ENCODE measurements at places on chromosomes 3 and 15.

- DNase-seq: no peak
Observed at GRCh38 chr3:45772341-45773035, 23.8 kb downstream of the SLC6A20 start.

GRCh38 chr3:17678116-17678741 lies 64.2 kb downstream of the TBC1D5 start:
- DNase-seq: no peak

- DNase-seq: no peak
Observed at GRCh38 chr15:38065721-38066345, 131.4 kb downstream of the TMCO5A start.

- DNase-seq: no peak
Observed at GRCh38 chr3:163196815-163197374, 1700.3 kb downstream of the OTOL1 start.

DNA sequence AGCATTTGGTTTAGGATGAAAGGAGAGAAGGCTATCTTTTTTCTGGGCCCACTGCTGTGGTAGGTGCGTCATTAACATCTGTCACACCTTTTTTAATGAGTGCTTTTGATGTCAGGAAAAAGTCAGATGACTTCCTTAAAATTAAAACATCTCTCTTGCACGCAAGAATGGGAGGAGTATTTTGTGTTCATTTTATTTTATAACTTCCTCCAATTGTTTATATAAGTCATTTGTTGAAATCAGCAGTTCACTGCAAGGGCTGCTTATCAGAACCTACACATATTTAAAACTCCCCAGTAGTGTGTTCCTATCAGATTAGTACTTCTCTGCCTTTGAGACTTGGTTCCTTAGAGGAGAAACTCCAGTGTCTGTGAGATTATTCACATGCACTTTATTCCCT lies 143.8 kb downstream of the NEO1 start:
- DNase-seq: no peak

DNA sequence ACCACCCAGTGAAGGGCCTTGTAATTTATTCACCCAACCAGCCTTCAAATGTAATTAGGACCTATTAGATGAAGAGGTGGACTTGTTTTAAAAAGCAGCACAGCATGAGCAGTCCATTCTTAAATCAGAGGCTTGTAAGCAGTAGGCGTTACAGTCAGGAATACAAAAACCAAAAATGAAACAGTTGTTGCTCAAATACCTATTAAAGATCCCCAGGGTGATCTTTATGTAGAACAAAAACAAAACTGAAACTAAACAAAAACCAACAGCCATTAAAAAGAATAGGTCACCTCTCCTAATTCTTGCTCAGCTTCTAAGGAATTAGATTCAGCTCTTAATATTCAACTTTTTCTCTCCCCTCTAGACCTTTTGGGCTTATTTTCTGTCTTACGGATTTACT lies 104.9 kb upstream of the ST8SIA2 start:
- DNase-seq: no peak

- no peak for DNase-seq
Observed at GRCh38 chr3:12532182-12532581, 13.1 kb downstream of the MKRN2OS start.

DNA sequence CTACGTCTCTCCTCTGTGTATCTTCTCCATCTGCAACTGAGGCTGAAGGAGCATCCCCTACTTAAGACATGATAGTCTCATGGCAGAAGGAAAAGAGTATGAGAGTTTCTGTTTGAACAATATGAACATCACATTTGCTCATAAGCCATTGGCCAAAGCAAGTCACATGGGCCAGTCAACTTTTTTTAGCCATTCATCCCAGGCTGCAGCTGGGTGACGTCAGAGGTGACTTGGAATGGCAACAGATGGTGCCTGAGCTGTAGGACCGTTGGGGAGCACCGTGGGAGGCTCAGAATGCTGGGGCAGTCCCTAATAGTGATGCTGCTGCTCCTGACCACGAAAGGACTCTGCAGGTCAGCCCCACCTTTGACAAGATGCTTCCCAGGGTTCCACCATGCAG lies 58.7 kb downstream of the CRTC3 start:
- no peak for DNase-seq

- DNase-seq: no peak
Observed at GRCh38 chr3:45131201-45131600, 15.0 kb downstream of the CDCP1 start.

DNA sequence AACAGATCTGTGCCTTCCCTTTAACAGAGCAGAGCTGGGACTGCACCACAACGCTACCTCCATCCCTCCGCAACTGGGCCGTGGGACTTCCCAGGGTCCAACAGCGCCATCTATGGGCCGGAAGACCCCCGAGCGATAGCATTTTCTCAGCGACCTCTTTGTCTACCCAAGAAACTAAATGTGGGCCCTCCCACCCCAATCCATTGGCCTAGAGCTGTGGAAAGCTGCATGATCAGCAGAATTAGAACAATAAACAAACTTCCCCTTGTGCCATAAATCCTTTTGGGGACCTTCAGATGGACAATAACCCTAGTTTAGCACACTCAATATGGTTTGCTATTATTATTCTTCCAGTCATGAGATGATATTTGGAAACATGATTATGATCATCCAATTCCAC lies 74.8 kb upstream of the NTRK3 start:
- no peak for DNase-seq

DNA sequence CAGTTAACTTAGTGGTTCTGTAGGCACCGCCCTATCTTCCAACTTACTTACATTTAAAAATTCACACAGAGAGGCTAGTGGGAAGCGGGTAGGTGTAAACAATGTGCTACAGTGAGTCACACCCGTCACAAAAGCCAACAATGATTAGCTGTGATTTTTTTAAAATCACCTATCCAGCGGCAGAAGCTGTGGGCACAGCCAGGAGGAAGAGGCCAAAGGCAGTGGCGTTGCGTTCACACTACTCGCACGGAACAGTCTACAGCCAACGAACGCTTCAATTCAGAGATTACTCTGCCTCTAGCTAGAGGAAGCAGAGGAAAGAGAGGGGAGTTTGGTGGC lies 2.5 kb upstream of the NLGN1 start:
- no peak for DNase-seq

DNA sequence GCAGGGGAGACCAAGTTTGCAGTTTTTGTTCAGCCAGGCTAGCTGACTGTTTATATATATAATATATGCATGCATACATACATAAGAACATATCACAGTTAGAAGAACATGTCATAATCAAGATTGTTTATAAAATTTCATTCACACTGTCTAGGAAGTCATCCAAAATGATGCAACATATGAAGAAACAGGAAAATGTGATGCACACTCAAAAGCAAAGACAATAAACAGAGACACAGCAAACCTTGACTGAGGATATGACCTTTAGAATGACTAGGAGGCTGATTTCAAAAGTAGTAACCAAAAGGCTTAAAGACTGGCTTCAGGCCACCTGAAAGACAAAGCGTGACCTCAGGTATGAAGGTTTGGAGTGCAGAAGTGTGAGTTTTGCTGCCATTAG lies 166.2 kb upstream of the NDN start:
- no peak for DNase-seq

DNA sequence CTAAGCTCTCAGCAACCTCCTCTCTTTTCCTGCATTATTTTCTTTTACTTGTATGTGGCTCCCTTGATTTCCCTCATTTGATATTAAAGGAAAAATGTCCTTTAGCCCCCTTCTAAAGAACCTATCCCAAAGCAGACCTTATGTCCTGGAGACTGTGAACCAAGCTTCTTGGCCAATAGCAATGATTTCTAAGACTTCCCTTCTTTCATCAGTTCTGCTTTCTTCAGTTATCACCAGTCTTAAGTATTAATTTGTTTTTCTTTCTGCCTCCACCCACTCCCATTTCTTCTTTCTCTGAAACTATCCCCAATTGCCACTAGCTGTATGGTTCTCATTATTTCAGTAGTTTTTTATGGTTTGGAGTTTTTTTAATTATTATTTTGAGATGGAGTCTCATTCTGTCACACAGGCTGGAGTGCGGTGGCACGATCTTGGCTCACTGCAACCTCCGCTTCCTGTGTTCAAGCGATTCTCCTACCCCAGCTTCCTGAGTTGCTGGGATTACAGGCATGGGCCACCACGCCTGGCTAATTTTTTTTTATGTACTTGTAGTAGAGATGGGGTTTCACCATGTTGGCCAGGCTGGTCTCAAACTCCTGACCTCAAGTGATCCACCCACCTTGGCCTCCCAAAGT lies 12.1 kb downstream of the TMOD3 start:
- DNase-seq: no peak

- DNase-seq: no peak
Observed at GRCh38 chr15:46014532-46014931, 379.7 kb downstream of the SQOR start.

- DNase-seq: no peak
Observed at GRCh38 chr3:9250236-9250635, 790 bp upstream of the SRGAP3 start.

DNA sequence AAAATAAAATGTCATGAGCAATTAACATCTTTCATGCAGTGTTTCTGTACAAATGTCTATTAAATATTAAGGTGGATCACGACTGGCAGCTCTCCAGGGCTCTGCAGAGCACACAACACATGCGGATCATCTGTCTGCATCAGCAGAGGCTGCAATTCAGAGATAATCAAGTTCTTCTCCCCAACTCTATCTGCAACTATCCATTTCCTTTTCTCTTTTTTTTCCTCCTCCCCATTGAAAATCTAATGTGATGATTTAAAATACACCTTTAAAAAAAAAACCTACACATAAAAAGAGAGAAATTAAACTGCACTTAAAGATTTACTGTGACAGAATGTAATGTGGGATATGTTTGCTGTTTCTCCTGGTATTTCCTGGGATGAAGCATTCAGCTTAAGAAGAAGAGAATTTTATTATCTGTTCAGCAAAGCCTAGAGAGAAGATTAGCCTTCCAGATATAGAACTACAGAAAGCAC lies 352.6 kb upstream of the CCDC54 start:
- no peak for DNase-seq

- no peak for DNase-seq
Observed at GRCh38 chr15:75891895-75892294, 11.8 kb upstream of the FBXO22 start.

- DNase-seq: no peak
Observed at GRCh38 chr3:114365909-114366308, 72.1 kb downstream of the TIGIT start.

DNA sequence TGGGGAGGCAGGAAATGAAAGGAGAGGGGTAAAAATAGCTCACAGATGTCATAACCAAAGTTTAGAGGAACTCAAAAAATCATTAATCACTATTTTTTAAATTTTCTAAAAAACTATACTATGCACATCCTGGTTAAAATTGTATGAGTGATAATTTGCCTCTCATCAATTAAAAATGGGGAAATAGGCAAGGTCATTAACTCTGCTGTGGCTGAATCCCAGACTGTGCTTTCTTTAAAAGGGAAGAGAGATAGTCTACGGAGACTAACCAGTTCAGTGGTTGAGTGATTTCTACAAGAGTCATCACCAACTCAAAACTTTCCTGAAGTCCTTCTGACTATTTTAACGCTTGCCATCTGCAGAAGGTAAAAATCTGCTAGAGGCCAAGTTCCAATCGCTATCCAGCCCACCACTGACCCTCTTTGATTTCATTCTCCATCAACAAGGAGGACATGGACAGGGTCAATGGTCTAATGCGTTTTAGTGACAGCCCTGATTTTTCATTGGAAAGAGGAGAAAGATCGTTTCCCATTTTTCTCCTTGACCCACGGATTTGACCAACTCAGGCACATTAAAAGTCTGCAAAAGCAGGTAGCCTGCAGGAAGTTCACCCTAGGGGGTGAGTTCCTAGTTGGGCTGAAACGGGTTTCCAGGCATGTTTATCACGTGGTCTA lies 850 bp downstream of the SUCLG2 start:
- DNase-seq: no peak

DNA sequence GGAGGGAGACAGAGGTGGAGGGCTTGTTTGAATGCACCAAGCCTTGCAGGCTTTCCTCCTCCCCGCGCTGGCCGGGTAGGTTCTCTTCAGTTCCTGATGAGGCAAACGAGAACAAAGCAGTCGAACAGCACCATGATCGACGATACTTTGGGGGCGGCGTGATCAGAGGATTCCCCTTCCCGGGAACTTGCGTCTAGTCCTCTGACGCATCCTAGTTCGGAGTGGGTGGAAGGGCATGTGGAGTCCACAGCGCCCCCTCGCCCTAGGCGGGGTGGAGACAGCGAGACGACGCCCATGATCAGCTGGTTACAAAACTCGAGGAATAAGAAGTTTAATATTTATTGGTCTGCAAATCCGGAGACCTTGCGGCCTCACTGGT lies 452 bp upstream of the SV2B start:
- DNase-seq: no peak

DNA sequence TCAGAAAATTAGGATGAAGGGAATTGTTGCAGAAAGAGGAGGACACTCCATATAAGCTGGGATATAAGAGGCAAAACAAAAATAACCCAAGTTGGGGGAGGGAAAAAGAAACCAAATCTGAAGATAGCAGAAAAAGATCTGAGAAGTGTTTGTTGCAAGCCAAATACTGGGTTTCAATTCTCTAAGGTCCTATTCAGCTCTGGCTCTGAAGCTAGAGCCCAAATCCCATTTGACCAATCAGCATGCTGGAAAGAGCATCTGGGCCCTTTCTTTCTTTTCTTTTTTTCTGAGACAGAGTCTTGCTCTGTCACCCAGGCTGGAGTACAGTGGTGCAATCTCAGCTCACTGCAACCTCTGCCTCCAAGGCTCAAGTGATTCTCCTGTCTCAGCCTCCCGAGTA lies 17.3 kb downstream of the IGDCC3 start:
- no peak for DNase-seq

DNA sequence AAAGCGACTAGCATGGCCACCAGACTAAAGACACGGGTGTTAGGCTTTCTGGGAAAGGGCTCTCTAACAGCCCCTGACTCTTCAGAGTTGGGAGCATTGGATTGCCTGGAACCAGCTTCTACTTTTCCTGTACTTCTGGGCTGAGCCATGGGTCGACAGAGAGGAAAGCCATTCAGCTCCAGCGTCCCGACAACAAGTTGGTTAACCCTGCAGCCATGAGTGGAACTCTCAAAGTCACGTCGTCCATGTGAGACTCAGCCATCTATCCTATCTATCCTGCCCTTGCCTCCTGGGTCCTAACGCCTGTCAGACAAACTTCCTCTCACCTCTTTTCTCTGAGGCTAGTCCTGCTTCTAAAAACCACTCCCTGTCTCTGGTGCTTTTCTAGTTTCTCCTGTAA lies 32.6 kb upstream of the TBC1D5 start:
- no peak for DNase-seq

GRCh38 chr15:85036716-85037115 lies 55.1 kb downstream of the PDE8A start:
- DNase-seq: no peak

DNA sequence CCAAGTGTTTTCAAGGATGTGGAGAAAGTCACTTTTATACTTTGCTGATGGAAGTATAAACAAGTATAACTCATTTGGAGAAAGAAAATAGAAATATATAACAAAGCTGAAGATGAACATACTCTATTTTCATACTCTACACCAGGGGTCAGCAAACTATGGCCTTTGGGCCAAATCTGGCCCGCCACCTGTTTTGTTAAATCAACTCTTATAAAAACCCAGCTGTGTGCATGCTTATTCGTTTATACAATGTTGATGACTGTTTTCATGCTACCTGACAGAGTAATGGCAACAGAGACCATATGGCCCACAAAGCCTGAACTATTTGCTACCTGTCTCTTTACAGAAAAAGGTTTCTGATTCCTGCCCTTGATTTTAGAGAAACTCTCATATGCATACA lies 124.0 kb downstream of the NR1D2 start:
- DNase-seq: no peak
